ENCODE measurements at places on chromosomes 1 and 21. TPM values are rescaled to one million over a fixed set of nuclear protein-coding genes. Genes with fewer than 3 reads are reported as not detected.

The DENND2C gene
- 0.87 TPM for total RNA-seq

DNA sequence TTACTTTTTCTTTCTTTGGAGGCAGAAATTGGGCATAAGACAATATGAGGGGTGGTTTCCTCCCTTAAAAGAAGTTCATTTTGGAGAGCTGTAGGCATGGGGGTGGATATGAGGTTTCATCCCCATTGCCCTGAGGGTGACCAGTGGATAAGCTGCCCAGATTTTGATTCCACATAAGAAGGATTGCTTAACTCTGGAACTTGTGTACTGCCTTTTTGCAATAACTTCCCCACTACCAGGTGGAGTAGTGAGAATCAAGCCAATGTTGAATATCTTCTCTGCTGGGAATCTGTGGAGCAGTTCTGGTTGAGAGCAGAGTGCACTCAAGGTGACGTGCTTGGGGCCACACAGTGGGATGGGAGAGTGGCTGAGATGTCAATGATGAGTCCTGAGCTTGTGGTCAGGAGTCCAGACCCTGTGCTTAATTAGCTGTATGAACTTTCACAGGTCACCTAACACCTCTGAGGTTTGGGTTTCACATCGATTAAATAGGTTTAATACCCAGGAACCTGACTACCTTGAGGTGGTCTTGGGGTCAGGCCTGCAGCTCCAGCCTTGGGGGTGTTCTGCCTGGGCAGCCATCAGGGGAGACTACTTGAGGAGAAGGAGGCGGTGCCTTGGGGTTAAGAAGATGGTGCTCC, 152.9 kb downstream of the FCRL5 start:
- no peak for ATAC-seq

The VSIG8 gene
- 0.15 TPM for total RNA-seq

DNA sequence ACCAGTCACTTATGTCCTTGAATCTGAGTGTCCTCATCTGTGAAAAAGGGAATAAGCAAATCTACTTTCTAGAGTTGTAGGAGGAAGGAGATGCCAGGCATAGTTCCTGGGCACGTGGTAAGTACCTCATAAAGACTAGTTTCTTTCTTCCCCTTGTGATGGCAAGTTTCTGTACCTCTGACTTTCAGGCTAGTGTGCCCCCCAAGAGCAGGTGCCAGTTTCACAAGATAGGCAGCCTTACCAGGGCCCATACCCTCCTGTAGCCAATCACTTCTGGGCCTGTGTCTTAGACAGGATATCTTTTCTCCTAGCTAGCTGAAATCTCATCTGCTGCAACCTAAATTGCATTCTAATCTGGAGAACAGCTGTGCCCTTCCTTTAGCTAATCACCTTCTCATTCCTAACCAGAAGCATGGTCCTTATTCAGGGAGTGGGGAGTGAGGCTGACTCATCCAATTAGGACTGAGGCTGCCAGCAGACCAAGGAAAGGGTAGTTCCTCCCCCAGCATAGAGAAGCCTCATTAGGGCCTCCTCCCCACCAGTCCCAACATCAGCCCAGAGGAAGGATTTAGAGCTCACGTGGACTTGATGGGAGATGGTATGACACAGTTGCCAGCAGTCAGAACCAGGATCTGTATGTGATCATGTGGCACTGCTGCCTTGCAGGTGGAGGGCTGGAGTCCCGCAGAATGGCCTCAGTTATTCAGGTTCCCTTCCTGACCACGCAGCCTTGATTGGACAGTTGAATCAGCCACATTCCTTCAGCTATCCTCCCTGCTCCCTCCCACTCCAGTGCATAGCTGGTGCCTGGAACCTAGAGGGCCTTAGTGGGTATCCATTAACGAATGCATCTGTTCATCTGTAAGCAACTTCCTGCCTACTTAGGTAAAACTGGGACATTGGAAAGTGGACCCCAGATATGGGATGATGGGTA, 7.9 kb downstream of the KLHDC8A start:
- ATAC-seq: peak; percentile 3

The ZNF648 gene
- 0.11 TPM for total RNA-seq

GRCh38 chr1:201689647-201690046, 139.3 kb upstream of the IPO9 start:
- no peak for ATAC-seq

GRCh38 chr1:20896826-20897225, 109.7 kb upstream of the HP1BP3 start:
- no peak for ATAC-seq

DNA sequence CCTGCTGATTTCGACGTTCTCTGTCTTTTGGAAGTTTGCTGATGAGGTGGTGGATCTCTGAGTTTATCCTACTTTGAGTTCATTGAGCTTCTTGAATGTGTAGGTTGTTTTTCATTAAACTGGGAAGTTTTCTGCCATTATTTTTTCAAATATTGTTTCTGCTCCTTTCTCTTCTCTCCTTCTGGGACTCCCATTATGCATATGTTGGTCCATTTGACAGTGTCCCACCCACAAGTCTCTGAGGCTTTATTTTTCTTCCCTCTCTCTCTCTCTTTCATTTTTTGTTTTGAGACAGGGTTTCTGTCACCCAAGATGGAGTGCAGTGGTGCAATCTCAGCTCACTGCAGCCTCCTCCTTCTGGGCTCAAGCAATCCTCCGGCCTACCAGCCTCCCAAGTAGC, 11.7 kb downstream of the TNFRSF18 start:
- no peak for ATAC-seq

The KCNN3 gene
- total RNA-seq: 2.1 TPM

DNA sequence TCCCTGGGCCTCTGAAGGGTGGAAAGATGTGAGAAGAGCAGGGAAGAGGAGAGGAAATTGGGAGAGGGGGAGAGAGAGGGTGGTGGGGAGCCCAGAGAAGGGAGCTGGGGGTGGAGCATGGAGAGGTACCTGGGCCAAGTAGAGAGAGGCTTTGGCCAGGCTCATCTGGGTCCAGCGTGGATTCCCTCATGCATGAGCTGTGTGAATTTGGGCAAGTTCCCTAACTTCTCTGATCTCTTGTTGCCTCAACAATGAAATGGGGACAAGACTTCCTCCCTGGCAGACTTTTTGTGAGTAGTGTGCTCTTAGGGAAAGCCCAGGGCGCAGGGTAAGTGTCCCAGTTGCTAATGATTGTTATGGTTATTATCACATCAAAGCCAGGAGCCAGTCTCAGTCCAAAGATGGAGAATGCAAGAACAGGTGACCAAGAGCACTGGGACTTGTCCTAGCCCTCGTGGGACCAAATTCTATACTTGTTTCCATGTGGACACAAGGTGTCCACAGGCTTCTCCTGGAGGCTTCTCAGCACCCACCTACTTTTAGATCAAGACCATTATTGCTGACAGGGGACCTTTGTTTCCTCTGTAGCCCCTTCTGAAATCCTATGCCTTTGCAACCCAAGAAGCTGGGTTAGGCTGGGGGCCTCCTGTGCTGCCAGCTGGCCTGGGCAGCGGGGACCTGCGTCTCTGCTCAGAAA, 13.9 kb downstream of the IL6R start:
- peak; percentile 7 for ATAC-seq

The GPR37L1 gene
- total RNA-seq: 0.43 TPM

- peak; percentile 42 for ATAC-seq
These were observed 26.6 kb downstream of the DIPK1A start for GRCh38 chr1:92934395-92935378.

GRCh38 chr1:4085546-4085945, 185.5 kb upstream of the C1orf174 start:
- no peak for ATAC-seq

The RXRG gene
- 27.5 TPM for total RNA-seq

DNA sequence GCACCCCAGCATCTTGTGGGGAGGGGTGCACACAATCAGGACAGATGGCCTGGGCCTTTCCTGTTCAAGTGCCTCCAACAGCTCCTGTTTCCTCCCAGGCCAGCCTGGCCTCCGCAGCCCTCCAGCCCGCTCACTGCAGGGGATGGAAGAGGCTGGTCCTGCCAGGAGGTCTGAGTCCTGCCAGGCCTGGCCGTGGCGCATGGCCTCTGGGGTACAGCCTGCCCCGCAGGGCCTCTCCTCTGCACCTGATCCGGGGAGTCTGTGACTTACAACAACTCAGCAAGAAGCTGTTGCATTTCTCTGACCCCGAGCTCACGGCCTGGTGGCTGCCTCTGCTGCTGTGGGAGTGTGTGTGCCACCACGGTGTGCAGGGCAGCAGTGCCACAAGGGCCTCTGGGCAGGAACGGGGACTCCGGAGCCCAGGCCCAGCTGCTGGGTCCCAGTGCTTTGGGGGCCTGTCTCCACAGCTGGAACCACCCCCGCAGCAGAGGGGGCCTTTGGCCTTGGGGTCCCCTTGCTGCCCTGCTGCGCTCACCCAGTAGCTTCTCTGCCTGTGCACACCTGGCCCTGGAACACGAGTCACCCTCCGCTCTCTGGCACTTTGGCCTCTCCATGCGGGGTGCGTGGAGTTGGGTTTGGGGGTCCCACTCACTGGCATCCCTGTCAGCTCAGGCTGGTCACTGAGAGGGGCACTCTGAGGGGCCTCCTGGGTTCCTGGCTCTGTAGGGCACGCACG, 17.4 kb upstream of the LRRC3 start:
- peak; percentile 13 for ATAC-seq

The GPA33 gene
- 0.29 TPM for total RNA-seq

GRCh38 chr1:115224636-115225035, 113.4 kb downstream of the NGF start:
- ATAC-seq: no peak

The CD1B gene
- not detected for total RNA-seq

GRCh38 chr1:53532912-53533311, 73.7 kb downstream of the DMRTB1 start:
- ATAC-seq: no peak

- peak; percentile 19 for ATAC-seq
These were observed 110.5 kb downstream of the TOMM20 start for GRCh38 chr1:235018161-235018560.

DNA sequence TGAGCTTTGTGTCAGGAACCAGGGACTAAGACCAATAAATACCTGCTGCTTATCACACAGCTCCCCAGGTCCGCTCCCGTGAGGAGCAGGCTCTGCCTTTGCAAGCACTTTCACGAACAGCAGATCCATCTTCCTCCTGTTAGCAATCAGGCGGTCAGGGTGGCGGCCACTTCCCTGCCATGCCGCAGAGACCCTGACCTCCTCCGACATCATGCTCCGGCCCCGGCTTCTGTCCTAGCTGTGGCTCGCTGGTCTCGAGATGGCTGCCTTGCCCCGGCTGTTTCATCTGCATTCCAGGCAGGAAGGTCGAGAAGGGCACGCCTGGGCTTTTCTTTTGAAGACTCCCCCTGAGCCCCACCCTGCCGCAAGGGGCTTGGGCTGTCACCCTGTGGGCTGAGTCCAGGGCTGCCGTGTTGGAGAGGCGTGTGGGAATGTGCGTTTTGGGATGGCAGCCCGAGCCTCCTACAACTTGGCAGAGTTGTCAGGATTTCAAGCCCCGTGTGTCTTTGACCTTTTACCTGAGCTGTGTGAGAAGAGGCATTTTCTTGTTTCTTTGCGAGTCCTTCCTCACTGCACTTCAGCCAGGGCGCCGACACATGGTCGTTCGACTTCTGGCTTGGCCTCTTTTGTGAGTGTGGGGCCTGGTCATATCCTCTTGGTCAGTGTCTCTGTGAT, 59.5 kb downstream of the AGPAT3 start:
- ATAC-seq: no peak

DNA sequence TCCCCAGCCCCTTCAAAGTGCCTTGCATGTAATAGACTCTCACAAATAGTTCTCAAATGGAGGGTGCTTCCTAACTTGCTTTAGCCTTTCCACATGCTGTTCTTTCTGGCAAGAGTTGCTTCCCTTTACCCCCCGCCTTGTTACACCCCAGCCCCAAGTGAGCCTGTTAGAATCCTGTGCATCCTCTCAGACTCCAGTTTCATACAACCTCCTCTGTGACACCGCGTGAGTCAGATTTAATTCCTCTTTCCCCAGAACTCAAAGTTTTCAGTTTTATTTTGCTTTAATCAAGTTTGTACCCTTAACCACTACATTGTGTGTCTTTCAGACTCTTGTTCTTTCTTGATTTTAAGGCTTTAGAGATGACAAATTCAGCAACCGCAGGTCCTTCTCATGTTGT, 234.5 kb upstream of the HOOK1 start:
- ATAC-seq: no peak

GRCh38 chr1:28927266-28927647, 12.9 kb downstream of the EPB41 start:
- peak; percentile 62 for ATAC-seq

- no peak for ATAC-seq
These were observed 9.1 kb downstream of the AMPD2 start for GRCh38 chr1:109628540-109629321.

DNA sequence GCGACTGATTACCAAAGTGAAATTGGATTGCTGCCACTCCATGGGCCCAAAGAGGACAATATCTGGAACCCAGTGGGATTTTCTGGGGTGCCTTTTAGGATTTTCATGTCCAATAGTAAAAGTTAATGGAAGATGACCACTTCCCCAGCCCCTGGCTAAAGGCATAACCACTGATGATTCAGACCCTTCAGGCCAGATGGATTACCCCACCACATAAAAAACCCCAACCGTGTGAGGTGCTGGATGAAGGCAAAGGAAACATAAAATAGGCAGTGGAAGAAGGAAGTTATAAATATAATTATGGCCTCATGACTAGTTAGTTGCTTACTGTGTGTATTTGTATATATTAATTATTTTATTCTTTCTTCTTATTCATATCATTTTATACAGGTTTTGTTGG, 40.2 kb upstream of the IL10 start:
- ATAC-seq: no peak

The ADAMTSL4 gene
- total RNA-seq: 1.5 TPM

The GBP3 gene
- total RNA-seq: 0.21 TPM

GRCh38 chr1:191174298-191174697, 696.6 kb upstream of the BRINP3 start:
- no peak for ATAC-seq

GRCh38 chr1:44025816-44026215, 5.4 kb downstream of the SLC6A9 start:
- ATAC-seq: no peak

GRCh38 chr1:71116729-71117128, 35.9 kb upstream of the ZRANB2 start:
- no peak for ATAC-seq

DNA sequence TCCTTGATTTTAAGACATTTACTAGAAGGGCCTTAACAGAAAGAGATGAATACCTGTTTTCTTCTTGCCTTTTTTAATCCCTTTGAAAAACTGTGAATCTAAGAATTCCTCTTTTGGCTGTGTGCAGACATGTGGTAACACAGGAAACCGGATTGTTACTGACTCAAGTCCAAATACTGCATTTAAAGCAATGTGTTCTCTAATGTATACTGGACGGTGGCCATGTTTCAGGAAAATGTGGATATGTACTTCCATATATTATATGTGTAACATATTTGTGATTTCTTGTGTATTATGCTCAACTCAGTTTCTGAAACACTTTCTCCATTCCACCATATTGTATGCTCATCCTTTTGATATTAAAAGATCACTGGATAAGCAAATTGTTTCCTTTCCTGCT, 185.1 kb downstream of the LRRC7 start:
- ATAC-seq: no peak

The TMEM63A gene
- total RNA-seq: 7.9 TPM

The CASQ1 gene
- total RNA-seq: 0.49 TPM

GRCh38 chr1:95089650-95090287, 17.0 kb upstream of the ALG14 start:
- no peak for ATAC-seq

- ATAC-seq: no peak
These were observed 26.3 kb downstream of the ATP2B4 start for GRCh38 chr1:203652724-203653461.

The EFHD2 gene
- total RNA-seq: 11.1 TPM

The MCOLN2 gene
- total RNA-seq: 0.92 TPM

The GPR161 gene
- total RNA-seq: 3.6 TPM

The SYNC gene
- 0.24 TPM for total RNA-seq

- ATAC-seq: no peak
These were observed 35.1 kb upstream of the DISC1 start for GRCh38 chr1:231591466-231591865.
